Astrocyte (in vitro differentiated cells and primary cell): ENCODE measurements at places on chromosomes 2 and 18. TPM values are rescaled to one million over a fixed set of nuclear protein-coding genes. Genes with fewer than 3 reads are reported as not detected.

The POTEI gene
- total RNA-seq: 0.32 and 0.50 TPM in 2 replicates

GRCh38 chr18:26091047-26091630 lies 726 bp upstream of the SS18 start:
- H3K4me3 ChIP-seq: peak overlapping the region; percentile 96
- no peaks in the 10 kb centered on the region for H3K27me3 ChIP-seq
- H3K4me1 ChIP-seq: peaks cover 11% of the 10 kb centered on the region
- peak overlapping the region; percentile 97 for H3K27ac ChIP-seq
- no peak for DNase-seq

- H3K27ac ChIP-seq: no peak overlapping the region
- H3K27me3 ChIP-seq: no peaks in the 10 kb centered on the region
- peak; percentile 25 for DNase-seq
- H3K4me1 ChIP-seq: no peaks in the 10 kb centered on the region
- no peak overlapping the region for H3K4me3 ChIP-seq
These were observed 12.8 kb upstream of the IHH start for GRCh38 chr2:219073413-219074129.

GRCh38 chr2:223853425-223853837 lies 16.0 kb upstream of the AP1S3 start:
- no peaks in the 10 kb centered on the region for H3K27me3 ChIP-seq
- H3K36me3 ChIP-seq: peaks cover 6% of the 10 kb centered on the region
- H3K4me1 ChIP-seq: peaks cover 10% of the 10 kb centered on the region
- no peak for DNase-seq
- H3K4me3 ChIP-seq: no peak overlapping the region
- H3K27ac ChIP-seq: no peak overlapping the region

GRCh38 chr2:236998236-236998635 lies 87.5 kb upstream of the COPS8 start:
- H3K27me3 ChIP-seq: peaks cover 5% of the 10 kb centered on the region
- H3K36me3 ChIP-seq: no peaks in the 10 kb centered on the region
- peaks cover 21% of the 10 kb centered on the region for H3K4me1 ChIP-seq
- peak; percentile 50 for DNase-seq
- no peak overlapping the region for H3K27ac ChIP-seq
- H3K4me3 ChIP-seq: no peak overlapping the region

DNA sequence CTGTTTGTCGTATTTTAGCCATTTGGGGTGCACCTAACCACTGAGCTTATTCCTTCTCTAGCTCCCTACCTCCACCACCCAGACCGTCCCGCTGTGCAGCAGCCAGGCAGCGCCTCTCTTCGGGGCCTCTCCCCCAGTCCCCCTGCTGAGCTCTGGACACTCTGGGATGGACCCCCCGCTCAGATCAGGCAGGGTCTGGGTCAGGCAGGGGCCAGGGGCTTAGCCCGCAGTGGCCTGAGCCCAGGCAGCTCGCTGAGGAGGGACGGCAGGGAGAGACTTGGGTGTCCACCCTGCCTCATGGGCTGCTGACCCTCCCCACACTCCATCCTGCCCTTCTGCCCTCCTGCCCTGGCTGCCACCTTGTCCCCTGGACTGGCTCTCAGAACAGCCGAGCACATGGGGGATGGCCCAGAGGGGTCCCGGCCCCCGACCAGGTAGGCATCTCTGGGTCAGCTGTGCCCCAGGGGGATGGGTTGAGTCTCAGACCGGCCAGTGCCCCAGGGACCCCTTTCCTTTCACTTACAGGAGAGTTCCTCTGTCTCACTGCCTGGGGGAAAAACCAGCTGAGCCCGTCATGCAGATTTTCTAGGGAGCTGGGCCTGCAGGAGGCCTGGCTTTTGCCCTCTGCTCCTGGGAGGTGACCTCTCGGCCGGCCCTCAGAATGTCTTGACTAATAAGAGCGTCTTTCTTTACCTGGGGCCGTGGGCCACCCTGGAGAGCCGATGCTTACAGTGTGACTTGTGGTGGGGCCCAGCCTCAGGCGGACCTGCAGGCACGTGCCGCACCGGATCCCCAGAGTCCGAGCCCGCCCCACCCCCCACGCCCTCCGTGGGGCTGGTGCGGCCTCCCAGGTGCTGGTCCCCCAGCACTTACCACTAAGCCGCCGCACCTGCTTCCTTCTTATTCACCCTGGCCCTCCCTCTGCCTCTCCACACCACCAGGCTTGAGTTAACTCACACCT lies 22.8 kb upstream of the PXDN start:
- no peak for DNase-seq
- H3K27me3 ChIP-seq: no peaks in the 10 kb centered on the region
- H3K4me3 ChIP-seq: no peak overlapping the region
- H3K36me3 ChIP-seq: no peaks in the 10 kb centered on the region

DNA sequence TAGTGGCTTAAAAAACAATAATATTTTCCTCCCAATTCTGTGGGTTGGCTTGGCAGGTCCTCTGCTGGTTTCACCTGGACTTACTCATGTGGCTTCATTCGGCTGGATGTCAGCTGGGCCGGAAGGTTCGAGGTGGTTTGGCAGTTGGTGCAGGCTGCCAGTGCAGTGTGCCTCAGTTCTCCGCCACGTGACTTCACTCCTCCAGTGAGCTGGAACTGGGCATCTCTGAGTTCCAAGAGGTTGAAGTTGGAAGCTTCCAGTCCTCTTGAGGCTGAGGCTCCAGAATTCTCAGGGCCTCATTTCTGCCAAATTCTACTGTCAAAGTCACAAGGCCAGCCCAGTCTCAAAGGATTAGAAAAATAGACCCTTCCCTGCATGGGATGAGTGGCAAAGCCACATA lies 83.4 kb upstream of the B3GNT7 start:
- H3K27ac ChIP-seq: no peak overlapping the region
- no peaks in the 10 kb centered on the region for H3K36me3 ChIP-seq
- H3K27me3 ChIP-seq: no peaks in the 10 kb centered on the region
